ENCODE measurements at places on chromosomes 11 and 22.

DNA sequence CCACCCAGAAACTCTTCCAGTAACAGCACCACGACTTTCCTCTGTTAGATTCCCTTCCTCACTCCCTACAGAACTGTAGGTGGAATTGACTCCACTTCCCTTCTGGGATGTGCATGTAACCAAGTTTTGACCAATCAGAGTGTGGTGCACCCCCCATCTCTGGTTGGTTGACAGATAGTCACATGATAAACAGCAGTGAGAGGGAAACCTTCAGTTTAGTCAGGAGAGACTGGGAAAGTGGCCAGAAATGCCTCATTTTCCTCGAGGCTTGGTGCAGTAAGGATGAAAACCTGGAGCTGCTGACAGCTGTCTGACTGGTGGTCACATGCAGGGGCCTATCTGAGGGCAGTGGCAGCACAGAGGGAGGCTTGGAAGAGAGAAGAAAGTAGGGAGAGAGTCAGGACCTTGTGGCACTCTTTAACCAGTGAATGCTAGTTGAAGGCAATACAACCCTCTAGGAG lies 67.3 kb upstream of the GRK3 start:
- no peak for DNase-seq

- no peak for DNase-seq
Measured at GRCh38 chr11:23959462-23959861, 537.4 kb upstream of the LUZP2 start.

DNA sequence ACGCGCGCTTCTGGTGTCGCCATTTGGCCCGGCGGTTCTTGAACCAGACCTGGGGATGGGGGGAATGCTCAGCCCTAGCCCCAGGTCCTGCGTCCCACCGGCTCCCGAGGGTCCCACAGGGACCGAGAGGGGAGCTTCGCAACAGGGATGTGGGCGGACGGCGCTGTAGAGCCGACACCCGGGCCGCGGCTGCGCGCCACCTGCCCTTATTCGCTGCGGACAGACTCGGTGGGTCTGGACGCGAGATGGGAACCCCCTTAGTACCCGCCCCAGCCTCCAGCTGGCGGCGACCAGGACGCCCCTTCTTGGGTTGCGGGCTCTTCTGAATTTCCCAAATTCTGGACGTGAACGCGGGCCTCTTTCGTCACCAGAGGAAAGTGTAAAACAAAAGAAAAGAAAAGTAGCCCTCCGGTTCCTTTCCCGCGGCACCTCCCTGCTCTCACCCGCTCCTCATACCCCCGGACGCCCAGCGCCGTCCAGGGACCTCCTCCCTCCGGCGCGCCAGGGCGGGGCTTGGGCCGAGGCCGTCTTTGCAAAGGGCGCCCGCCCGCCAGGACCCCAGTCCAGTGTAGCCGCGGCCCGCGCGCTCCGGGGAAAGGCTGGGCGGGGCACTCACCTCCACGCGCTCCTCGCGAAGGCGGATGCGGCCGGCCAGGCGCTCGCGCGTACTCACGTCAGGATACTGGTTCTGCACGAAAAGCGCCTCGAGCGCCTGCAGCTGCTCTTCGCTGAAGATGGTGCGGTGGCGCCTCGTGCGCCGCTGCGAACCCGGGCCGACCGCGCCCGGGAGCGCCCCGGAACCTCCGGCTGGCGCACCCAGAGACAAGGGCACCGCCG lies 827 bp downstream of the GSC2 start:
- no peak for DNase-seq

GRCh38 chr22:39655831-39656230 lies 85.3 kb downstream of the CACNA1I start:
- no peak for DNase-seq

DNA sequence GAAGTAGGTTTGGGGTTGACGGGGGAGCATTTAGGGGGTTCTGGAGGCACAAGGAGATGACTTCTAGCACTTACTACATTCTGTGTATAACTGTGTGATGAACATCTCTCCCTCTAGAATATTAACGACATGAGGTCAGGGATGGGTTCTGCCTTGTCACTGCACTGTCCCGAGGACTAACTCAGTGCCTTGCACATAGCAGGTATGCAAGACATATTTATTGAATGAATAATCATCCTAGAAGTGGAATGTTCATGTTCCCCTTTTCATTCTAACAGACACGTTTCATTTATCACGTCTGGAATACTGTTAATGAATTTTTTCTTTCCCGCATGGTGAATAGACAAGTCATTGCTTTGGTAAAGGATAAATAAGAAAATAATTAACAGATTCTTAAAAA lies 12.6 kb downstream of the SYT13 start:
- no peak for DNase-seq
